GM23248 (cell line): ENCODE measurements at places on chromosomes 4 and X.

GRCh38 chr4:24489870-24490269, 94.5 kb downstream of the DHX15 start:
- no peak for DNase-seq

GRCh38 chrX:43527801-43528200, 128.3 kb upstream of the MAOA start:
- DNase-seq, result no peak

DNA sequence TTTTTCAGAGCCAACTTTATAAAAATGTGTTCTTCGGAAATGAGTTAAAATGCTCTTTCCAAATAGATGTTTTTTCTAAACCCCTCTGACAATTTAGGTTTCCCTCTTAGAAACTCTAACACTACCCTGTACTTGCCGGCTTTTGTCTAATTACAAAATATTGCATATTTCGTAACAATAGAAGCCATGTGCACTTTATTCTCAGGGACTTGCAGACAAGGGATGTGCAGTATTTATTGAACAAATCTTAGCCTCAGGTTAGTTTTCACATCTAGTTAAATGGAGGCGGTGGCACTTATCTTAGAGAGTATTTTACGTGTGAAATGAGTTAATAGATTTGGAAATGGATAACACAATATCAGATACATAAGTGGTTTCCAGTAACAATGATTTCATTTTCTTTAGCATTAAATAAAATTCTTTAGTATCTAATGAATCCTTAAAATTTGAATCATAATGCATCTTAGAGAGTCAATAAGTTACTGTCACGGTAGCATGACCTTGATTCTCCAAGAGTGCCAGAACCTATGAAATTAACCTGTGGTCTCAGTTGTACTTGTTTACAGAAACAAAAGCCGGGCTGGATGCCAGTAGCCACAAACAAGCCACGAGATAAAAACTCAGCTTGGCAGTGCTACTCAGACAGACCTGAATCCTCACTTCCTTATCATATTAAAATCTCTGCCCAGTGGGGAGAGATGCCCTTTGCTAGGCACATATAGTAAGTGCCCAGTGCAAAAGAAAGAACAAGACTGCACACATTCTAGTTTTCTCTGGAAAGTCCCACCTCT, 772 bp upstream of the PABPC4L start:
- DNase-seq, result no peak

DNA sequence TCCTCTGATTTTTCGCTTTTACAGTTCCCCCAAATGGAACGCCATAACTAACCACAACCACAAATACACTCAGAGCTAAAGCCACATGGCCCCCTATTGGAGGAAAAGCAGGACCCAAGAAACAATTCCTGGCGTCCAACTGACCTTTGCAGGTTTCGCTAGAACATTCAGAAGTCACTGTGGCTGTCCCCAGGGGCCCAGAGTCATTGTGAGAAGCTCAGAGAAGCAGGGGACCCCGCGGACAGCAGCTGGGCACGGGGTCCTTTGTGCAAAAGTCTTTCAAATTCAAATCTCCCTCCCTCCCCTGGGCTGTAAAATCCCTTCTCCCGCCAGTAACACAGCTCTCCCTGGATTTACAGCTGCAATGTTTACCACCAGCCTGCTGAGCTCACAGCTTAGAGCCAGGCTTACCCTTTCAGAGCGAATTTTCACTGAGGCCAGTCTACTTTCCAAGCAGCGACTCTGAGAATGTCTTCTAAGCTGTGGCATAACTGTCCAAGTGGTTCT, 214.8 kb downstream of the CRLF2 start:
- no peak for DNase-seq

DNA sequence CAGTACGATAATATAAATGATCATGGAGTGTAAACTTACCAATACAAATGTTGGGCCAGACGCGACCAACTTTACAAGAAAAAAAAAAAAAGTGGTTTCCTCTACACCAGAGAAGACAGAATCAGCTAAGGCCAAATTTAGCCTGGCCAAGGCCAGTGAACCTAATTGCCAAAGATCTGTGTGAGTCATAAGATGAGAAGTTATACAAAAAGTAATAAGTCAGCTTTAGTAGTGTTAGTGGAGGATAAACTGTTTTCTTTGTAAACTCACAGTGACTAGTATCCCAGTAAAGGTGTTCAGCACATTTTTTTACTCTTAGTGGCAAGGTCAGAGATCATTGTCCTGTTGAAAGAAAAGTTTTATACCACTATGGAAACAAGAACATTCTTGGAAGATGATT, 531.4 kb upstream of the TECRL start:
- peak; percentile 1 for DNase-seq

- DNase-seq, result no peak
Measured at GRCh38 chrX:32614707-32615106, 596.6 kb downstream of the DMD start.

GRCh38 chrX:103157496-103158316, 57.2 kb upstream of the BEX4 start:
- peak; percentile 52 for DNase-seq

GRCh38 chrX:35842674-35843073, 44.5 kb downstream of the MAGEB16 start:
- DNase-seq, result no peak

DNA sequence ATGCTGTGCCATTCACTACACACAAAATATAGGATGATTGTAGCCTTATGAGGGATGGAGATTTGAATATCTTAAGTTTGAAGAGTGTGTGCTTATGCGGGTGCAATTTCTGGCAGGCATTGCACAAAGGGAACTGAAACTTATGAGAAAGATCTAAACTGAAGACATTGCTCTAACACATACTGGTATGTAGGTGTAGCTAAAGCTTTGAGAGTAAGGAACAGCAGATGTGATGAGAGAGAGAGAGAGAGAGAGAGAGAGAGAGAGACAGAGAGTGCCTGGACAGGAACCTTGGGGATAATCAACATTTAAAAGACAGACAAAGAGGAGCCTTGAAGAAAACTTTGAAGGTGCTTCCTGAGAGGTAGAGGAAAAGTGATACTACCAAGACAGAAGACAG, 379.7 kb downstream of the SPRY1 start:
- DNase-seq, result no peak

GRCh38 chrX:1162119-1162916, 50.1 kb downstream of the CRLF2 start:
- no peak for DNase-seq

DNA sequence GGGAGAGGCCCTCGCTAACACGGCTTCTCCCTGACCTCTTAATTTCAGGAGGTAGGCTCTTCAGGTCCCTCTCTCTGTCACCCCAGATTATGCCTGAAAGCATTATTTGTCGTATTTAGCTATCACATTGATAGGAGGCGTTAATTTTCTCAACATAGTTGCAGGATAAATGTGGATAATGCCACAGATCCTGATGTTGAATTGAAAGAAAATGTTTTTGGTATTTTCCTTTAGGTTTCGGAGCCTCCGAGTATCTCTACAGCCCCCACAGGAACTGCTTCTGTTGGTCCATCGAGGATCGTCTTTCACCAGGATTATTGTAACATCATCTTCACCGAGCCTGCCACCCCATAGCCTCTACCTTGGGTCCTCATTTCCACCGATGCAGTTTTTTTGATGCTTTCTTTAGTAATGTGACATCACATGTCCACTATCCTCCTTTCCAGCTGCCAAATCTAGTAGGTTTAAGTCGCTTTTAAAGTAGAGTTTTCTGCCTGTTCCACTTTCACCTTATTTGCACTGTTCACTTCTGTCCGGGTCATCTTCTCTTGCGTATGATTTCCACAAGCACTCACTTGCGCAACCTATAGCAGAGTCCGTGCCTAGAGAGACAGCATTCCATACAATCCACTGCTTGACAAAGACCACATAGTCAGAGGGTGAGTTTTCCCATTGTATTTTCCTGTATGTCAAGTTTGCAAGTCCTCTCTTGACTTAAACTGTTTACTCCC, 665 bp downstream of the TIGD2 start:
- DNase-seq, result peak; percentile 94

DNA sequence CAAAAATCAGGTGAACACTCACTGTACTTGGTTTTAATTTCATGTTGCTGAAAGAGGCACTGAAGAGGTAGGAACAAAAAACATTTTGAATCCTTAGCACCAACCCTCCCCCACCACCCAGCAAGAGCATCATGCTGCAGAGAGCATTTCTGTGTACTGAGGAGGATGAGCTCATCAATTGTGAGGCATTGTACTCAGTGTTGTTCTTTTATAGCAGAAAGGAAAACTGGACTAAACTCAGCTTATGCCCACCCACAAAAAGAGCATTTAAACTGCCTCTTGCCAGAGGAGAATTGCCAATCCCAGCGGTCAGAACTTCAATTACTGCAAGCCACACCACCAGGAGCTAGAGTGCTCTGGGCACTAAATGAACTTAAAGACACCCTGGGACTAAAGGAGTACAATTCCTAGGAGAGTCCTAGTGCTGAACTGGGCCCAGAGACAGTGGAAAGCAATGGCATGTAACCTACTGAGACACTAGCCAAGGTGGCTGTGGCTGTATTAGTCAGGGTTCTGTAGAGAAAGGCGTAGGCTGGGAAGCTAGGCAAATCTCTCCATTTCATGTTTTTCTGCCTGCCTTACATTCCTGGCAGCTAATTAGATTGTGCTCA, 280.7 kb upstream of the KLHL4 start:
- DNase-seq, result no peak

DNA sequence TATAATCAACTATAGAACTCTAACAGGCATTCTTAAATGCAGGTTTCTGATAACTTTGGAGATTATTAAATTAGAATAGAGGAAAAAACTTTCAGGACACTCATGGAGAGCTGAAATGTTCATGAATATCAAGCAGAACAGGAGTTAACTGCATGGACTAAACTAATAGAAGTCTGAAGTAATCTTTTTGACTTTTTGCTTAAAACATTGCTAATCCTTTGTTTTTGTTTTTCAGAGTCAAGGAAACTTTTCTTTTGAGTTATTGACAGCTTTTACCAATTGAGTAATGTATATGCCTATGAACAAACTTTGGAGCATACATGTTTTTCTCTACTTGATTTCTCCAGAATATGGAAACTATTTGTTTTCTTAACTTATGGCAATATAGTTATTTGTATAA, 112.5 kb downstream of the EIF4E start:
- DNase-seq, result no peak

- no peak for DNase-seq
Measured at GRCh38 chr4:82247629-82248028, 126.2 kb downstream of the HNRNPD start.

DNA sequence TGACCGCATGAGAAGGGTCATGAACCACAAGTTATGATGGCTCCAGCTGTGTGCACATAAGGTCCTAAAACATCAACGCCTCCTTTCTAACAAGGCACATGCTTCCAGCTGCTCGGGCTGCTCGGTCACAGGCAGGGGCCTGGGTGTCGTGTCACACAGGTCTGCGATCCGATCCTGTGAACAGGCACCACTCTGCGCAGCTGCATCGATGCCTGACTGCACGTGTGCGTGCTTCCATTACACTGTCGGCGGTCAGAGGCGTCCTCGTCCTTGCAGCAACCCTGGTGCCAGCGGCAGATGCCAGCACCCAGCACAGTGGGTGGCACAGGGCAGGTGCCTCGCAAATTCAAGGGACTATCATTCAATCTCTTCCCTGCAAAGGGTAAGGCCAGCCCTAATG, 23.9 kb downstream of the ZFYVE28 start:
- no peak for DNase-seq

DNA sequence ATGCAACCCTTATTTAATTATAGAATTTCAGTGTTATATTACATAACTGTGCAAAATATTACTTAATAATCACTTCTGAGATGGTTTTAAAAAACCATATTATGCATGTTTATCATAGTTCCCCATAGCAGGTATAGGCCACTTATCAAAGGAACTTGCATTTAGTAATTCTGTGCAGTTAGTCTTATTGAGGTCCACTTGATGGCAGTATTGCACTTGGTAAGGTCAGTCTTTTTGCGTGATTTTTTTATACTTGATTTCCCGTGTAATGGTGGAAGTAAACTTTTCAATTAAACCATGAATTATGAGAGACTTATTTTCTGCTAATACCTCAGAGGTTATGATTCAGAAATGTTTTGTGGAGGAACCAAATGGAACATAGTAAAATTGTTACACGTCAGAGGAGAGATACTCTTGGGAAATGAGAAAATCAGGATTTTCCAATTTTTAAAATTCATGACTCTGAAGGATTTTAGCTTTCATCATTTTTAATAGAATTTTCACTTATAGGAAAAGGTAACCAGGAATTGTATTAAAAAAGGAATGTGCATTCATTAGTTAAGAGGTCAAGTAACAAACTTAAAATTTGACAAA, 230.0 kb downstream of the CCSER1 start:
- DNase-seq, result peak; percentile 67

DNA sequence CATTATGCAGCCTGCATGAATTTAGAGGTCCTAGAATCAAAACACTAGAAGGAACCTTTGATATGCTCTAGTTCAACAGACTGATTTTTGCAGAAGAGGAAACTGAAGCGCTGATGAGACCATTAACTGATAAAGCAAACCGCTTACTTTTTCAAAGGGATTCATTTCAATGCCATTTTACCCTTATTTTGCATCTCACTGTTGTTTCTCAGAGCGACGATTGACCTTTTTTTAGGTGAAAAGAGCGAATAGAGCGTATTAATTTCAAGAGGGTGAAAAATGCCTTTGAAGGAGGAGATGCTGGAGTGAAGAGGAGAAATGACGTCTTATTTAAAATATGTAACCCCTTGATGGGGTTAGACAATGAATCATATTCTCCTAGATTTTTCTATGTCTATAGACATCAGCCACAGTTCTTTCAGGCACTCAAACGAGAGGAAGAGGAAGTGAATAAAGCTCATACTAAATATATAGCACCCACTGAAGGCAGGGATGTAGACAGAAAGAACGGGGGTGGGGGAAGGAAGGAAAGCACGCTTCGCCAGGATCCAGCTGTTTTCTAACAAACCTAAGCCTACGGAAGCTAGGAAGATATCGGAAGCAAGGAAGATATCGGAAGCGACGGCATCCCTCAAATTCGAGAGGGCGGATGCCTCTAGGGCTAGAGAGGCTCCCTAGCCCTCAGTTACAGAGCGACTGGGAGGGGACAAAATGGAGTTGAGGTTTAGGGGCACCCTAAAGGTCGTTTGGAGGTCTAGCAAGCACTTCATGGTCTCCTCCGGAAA, 848 bp downstream of the ACSL4 start:
- DNase-seq, result peak; percentile 61

DNA sequence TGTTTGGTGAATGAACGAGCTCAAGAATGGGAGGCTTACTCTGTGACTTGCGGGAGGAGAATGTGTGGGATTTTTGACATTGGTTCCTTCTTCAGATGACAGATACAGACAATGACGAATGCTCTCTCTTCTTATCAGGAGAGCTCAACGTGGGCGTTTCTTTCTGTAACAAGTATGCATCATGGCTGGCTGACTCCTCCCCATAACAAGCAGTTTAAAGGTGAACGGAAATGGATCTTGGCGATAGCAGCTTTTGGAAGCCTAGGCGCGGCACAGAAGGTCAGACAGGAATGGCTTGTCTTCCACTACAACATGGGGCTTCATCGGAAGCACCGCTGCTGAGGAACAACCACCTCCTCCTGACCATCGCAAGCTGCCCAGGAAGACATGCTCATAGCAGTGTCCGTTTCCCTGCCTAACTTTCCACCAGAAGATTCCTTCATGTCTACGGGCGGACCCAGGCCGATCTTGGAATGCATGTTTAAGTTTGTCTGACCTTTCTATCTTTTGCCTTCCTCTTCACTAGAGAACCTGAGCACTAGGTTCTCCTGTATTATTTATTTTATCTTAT, 18.3 kb upstream of the ACSL1 start:
- no peak for DNase-seq

- no peak for DNase-seq
Measured at GRCh38 chrX:30224536-30224935, 5.9 kb upstream of the MAGEB3 start.

GRCh38 chrX:150326541-150327247, 36.4 kb upstream of the MAMLD1 start:
- no peak for DNase-seq
